Endothelial cell (in vitro differentiated cells): ENCODE measurements at places on chromosomes 5 and 9.

DNA sequence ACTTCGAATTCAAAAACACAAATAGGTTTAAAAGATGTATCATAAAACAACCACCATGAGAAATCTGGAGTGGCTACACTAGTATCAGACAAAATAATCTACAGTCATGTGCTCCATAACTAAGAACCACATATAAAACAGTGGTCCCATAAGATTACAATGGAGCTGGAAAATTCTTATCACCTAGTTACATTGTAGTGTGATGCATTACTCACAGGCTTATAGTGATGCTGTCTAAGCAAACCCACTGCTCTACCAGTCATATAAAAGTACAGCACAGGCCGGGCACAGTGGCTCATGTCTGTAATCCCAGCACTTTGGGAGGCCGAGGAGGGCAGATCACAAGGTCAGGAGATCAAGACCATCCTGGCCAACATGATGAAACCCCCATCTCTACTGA is 160.1 kb downstream of the ROR2 start:
- no peak overlapping the region for H3K4me3 ChIP-seq
- no peaks in the 10 kb centered on the region for H3K4me1 ChIP-seq
- DNase-seq = no peak
- no peak overlapping the region for H3K27ac ChIP-seq
- H3K27me3 ChIP-seq = no peaks in the 10 kb centered on the region
- H3K36me3 ChIP-seq = no peaks in the 10 kb centered on the region

DNA sequence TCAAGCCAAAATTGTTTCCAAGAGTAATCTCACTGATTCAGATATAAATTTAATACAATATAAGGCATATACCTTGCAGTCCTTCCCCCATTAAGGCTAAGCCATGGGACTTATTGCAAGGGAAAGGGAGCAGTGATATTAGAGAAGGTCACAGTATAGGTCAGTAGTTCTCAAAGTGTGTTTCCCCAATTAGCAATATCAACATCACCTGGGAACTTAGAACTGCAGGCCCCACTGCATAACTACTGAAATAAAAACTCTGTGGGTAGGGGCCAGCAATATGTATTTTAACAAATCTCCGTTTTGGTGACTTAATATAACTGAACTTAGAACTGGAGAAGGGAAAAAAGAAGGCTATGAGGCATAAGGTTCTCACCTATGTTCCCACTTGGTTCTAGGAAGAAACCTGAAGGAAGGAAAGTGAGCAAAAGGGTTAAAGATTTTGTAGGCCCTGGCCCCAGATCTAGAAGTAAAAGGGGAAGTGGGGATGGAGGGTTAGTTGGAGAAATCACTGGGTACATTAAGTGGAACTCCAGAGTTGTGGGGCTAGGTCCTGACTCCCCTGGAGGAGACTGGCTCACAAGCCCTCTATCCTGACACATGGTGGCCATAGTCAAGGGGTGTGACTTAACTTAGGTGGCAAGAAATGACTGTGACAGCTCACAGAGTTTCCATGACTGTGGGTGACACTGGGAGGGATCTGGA is 40.7 kb downstream of the WDR36 start:
- no peak overlapping the region for H3K4me3 ChIP-seq
- no peak for DNase-seq
- peaks cover 67% of the 10 kb centered on the region for H3K4me1 ChIP-seq
- no peaks in the 10 kb centered on the region for H3K36me3 ChIP-seq
- H3K27me3 ChIP-seq = peaks cover 6% of the 10 kb centered on the region

GRCh38 chr9:103798620-103799019 is 295.5 kb upstream of the SMC2 start:
- DNase-seq = no peak
- H3K4me3 ChIP-seq = no peak overlapping the region
- H3K4me1 ChIP-seq = no peaks in the 10 kb centered on the region
- H3K27me3 ChIP-seq = no peaks in the 10 kb centered on the region
- H3K36me3 ChIP-seq = no peaks in the 10 kb centered on the region
- no peak overlapping the region for H3K27ac ChIP-seq

- H3K36me3 ChIP-seq = no peaks in the 10 kb centered on the region
- no peaks in the 10 kb centered on the region for H3K27me3 ChIP-seq
- H3K4me1 ChIP-seq = peaks cover 16% of the 10 kb centered on the region
Measured at GRCh38 chr5:125321654-125322053, 575.2 kb upstream of the ZNF608 start.

DNA sequence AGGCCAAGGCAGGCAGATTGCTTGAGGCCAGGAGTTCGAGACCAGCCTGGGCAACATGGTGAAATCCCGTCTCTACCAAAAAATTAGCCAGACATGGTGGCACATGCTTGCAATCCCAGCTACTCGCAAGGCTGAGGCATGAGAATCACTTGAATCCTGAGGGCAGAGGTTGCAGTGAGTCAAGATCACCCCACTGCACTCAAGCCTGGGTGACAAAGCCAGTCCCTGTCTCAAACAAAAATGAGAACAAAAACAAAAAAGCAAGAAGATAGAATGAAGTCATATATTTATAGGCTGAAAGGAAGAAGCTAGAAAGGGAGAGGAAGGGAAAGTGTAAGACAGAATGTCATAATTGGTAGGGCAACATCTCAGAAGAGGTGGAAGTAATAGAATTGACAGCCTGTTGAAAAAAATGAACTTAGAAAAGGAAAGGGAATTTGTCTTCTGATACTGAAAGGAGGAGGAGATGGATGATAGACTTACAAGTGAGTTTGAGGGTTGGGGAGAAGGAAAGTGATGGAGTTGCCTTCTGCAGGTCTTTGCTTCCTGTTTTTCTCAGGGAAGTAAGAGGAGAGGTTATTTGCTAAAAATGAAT is 32.2 kb downstream of the CARD6 start:
- H3K36me3 ChIP-seq = no peaks in the 10 kb centered on the region
- H3K4me3 ChIP-seq = no peak overlapping the region

GRCh38 chr9:98006127-98006796 is 23.1 kb downstream of the ANP32B start:
- H3K4me1 ChIP-seq = peaks cover 8% of the 10 kb centered on the region
- H3K27me3 ChIP-seq = peaks cover 3% of the 10 kb centered on the region
- no peak overlapping the region for H3K27ac ChIP-seq
- H3K36me3 ChIP-seq = peaks cover 27% of the 10 kb centered on the region
- H3K4me3 ChIP-seq = no peak overlapping the region

GRCh38 chr9:123493627-123494026 is 137.6 kb downstream of the CRB2 start:
- no peaks in the 10 kb centered on the region for H3K36me3 ChIP-seq
- DNase-seq = no peak
- peaks cover 1% of the 10 kb centered on the region for H3K27me3 ChIP-seq
- no peak overlapping the region for H3K27ac ChIP-seq
- H3K4me3 ChIP-seq = no peak overlapping the region

- no peaks in the 10 kb centered on the region for H3K27me3 ChIP-seq
- H3K36me3 ChIP-seq = no peaks in the 10 kb centered on the region
- H3K4me1 ChIP-seq = peaks cover 6% of the 10 kb centered on the region
- H3K4me3 ChIP-seq = no peak overlapping the region
- no peak for DNase-seq
- no peak overlapping the region for H3K27ac ChIP-seq
Measured at GRCh38 chr5:127561254-127561653, 43.8 kb downstream of the PRRC1 start.

DNA sequence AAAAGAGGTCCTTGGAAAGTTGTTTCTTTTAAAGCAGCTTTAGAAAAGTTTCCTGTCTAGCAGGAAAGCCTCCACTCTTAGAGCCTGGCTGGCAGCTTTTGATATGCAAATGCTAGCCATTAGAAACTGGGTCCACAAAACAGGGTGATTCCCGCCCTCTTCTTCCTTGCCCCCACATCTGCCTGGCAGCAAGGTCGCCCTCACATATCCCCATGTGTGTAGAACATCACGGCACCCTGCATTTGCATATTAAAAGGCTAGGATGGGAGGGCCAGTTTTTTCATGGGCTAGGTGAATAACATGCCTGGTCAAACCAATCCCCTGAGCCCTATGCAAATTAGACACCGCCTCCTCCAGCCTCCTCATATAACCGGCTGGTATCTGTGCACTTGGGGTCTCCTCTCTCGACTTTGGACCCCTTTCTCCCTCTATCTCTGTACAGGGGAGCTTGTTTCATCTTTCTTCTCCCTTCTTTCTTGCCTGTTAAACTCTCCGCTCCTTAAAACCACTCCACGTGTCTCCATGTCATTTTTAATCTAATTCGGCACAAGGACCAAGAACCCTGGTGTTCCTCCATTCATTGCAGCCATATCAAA is 426.8 kb upstream of the CTNND2 start:
- peak overlapping the region; percentile 68 for H3K27ac ChIP-seq
- no peak for DNase-seq
- no peak overlapping the region for H3K4me3 ChIP-seq
- peaks cover 1% of the 10 kb centered on the region for H3K27me3 ChIP-seq
- peaks cover 7% of the 10 kb centered on the region for H3K4me1 ChIP-seq
- H3K36me3 ChIP-seq = no peaks in the 10 kb centered on the region

- H3K27ac ChIP-seq = no peak overlapping the region
- peak; percentile 68 for DNase-seq
- no peaks in the 10 kb centered on the region for H3K27me3 ChIP-seq
- peaks cover 14% of the 10 kb centered on the region for H3K4me1 ChIP-seq
Measured at GRCh38 chr5:58886315-58887207, 303.7 kb downstream of the RAB3C start.

- H3K27me3 ChIP-seq = peaks cover 6% of the 10 kb centered on the region
- H3K4me1 ChIP-seq = no peaks in the 10 kb centered on the region
- H3K36me3 ChIP-seq = peaks cover 4% of the 10 kb centered on the region
Measured at GRCh38 chr9:136840877-136841645, 1.2 kb upstream of the AJM1 start.

GRCh38 chr9:113223963-113224362 is 2.6 kb downstream of the SLC31A1 start:
- H3K27me3 ChIP-seq = peaks cover 8% of the 10 kb centered on the region
- H3K4me1 ChIP-seq = peaks cover 29% of the 10 kb centered on the region
- no peak for DNase-seq
- H3K4me3 ChIP-seq = no peak overlapping the region

- no peak overlapping the region for H3K27ac ChIP-seq
- H3K27me3 ChIP-seq = no peaks in the 10 kb centered on the region
- peaks cover 5% of the 10 kb centered on the region for H3K36me3 ChIP-seq
- H3K4me3 ChIP-seq = no peak overlapping the region
- no peaks in the 10 kb centered on the region for H3K4me1 ChIP-seq
Measured at GRCh38 chr5:157354800-157355199, 88.9 kb downstream of the CYFIP2 start.

- DNase-seq = no peak
- no peak overlapping the region for H3K27ac ChIP-seq
- peaks cover 2% of the 10 kb centered on the region for H3K27me3 ChIP-seq
- no peak overlapping the region for H3K4me3 ChIP-seq
- H3K36me3 ChIP-seq = no peaks in the 10 kb centered on the region
Measured at GRCh38 chr5:116372931-116373597, 201.6 kb downstream of the SEMA6A start.

GRCh38 chr5:149277801-149278200 is 6.1 kb downstream of the AFAP1L1 start:
- peak overlapping the region; percentile 49 for H3K27ac ChIP-seq
- DNase-seq = no peak
- peaks cover 86% of the 10 kb centered on the region for H3K4me1 ChIP-seq
- H3K36me3 ChIP-seq = peaks cover 76% of the 10 kb centered on the region
- H3K4me3 ChIP-seq = peak overlapping the region; percentile 59

DNA sequence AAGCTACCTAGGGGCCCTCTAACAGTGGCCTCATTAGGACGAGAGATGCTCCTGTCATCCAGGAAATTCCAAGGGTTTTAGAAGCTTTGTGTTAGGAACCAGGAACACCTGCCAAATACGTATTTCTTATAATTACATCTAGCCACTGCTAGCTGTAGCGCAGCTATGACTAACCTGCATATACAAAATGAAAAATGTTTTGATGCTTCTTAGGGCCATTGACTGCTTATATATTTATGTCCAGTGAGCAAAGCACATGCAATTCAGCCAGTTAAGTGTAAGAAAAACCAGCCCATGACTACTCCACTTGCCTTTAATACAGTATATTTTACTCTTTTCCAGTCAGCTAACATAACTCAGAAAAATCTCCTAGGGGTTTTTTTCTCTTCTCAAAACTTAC is 143.3 kb downstream of the TRPM3 start:
- DNase-seq = no peak
- no peak overlapping the region for H3K4me3 ChIP-seq
- H3K4me1 ChIP-seq = no peaks in the 10 kb centered on the region
- H3K36me3 ChIP-seq = no peaks in the 10 kb centered on the region
- no peaks in the 10 kb centered on the region for H3K27me3 ChIP-seq

DNA sequence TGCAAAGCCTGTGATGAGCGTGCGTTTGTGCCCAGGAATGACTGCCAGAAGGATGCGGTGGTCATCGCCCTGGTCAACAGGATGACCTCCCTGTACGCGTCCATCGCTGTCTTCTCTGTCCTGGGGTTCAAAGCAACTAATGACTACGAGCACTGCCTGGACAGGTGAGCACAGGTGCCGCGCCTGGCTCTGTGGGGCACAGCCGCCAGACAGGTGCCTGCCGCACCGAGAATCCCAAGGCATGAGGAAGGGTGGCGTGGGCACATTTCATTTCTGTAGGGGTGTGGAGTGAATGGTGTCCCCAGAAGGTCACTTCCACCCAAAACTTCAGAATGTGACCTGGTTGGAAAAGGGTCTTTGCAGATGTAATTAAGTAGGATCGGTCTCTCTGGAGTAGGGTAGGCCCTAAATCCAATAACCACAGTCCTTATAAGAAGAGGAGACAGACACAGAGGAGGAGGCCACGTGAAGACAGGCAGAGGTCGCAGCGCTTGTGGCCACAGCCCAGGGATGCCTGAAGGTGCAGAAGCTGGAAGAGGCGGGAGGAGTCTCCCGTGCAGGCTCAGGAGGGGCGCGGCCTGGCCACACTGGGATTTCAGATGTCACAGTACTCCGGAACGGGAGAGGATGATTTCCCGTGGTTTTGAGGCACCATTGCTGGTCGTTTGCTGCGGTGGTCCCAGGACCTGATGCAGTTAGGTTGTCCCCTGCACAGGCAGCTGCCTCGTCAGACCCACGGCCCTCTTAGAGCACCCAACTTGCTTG is 15.5 kb downstream of the SLC6A18 start:
- no peak for DNase-seq
- H3K4me1 ChIP-seq = peaks cover 10% of the 10 kb centered on the region
- no peak overlapping the region for H3K4me3 ChIP-seq
- peak overlapping the region; percentile 16 for H3K27ac ChIP-seq
- H3K36me3 ChIP-seq = peaks cover 9% of the 10 kb centered on the region

- H3K27me3 ChIP-seq = peaks cover 3% of the 10 kb centered on the region
- H3K4me1 ChIP-seq = no peaks in the 10 kb centered on the region
- no peak overlapping the region for H3K27ac ChIP-seq
- no peak overlapping the region for H3K4me3 ChIP-seq
- DNase-seq = no peak
Measured at GRCh38 chr5:66329078-66329477, 185.0 kb downstream of the SREK1 start.

DNA sequence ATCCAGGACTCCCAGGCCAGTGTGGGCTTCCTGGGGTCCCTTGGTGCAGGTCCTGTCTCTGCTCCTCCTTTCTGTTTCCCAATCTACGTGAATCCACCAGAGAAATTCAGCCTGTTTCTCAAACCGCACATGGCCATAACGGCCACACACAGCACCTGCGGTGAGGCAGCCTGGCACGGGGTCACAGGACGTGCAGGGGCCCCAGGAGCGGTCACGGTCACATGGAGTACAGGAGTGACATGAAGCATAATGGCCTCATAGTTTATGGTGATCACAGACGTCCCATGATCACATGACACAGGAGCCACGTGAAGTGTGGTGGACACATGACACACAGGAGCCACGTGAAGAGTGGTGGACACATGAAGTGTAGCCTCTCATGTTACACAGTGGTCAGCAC is 248.5 kb upstream of the IRX4 start:
- no peaks in the 10 kb centered on the region for H3K4me1 ChIP-seq
- H3K27ac ChIP-seq = no peak overlapping the region
- H3K4me3 ChIP-seq = no peak overlapping the region
- H3K36me3 ChIP-seq = no peaks in the 10 kb centered on the region
- H3K27me3 ChIP-seq = peaks cover 6% of the 10 kb centered on the region
- no peak for DNase-seq
